GM20000 (cell line): ENCODE measurements at places on chromosomes 7 and 10.

DNA sequence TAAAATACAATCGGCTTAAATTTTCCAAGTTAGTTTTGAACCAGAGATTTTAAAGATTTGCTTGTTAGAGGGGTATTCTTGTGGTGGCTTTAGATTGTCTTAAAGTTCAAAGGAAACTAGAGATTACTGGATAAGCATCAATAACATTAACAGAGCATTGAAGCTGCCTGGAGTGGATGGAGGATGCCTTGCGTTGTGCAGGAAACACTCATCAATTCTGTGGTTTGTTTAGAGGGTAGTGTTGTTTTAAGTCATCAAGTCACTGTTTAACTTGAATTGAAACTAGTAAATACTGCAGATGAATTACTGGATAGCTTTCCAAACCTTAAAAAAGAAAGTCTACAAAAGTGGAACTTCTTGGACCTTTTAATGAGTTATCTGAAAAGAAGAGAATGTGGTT, 218.6 kb downstream of the CELF2 start:
- DNase-seq: no peak

GRCh38 chr10:132637477-132638129, 100.0 kb downstream of the INPP5A start:
- peak; percentile 89 for DNase-seq

DNA sequence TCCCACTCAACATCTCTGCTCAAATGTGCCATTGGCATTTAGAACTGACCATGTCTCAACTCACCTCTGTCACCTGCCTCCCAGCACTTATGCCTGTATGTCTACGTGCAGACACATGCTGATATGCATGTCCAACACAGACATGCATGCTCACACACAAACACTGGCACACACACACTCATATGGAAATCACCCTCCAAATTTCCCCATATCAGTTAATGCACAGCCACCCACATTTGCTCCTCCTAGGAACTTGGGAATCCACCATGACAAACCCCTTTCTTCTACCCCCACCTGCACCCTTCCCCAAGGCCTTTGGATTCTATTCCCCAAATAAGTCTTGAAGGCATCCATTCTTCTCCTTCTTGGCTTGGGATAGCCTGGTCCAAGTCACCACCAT, 4.4 kb downstream of the FAM170B start:
- no peak for DNase-seq

- DNase-seq: no peak
These were observed at the start of gene UNCX for GRCh38 chr7:1232623-1233332. Gene UNCX (plus strand): TSS chr7:1232872. CDS start chr7:1233018, 146 bp downstream.

DNA sequence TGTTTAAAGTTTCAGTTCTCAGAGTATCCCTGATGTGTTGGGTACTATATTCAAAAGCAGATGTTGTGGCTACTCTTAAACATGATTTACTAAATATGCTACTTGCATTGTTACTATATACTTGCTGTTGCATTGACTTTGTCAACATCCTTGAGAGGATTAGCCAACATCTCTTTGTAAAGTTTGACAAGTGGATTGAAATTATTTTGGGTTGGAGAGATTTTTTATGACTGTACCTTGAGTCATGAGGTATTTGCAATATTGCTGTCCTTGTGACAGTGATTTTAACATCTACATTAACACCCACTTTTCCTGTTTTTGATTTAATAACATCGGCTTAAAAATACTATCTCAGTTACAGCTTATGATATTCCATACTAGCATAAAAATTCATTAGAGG, 31.9 kb downstream of the MRC1 start:
- no peak for DNase-seq

- DNase-seq: no peak
These were observed 82.4 kb downstream of the SGMS1 start for GRCh38 chr10:50541317-50541716.

DNA sequence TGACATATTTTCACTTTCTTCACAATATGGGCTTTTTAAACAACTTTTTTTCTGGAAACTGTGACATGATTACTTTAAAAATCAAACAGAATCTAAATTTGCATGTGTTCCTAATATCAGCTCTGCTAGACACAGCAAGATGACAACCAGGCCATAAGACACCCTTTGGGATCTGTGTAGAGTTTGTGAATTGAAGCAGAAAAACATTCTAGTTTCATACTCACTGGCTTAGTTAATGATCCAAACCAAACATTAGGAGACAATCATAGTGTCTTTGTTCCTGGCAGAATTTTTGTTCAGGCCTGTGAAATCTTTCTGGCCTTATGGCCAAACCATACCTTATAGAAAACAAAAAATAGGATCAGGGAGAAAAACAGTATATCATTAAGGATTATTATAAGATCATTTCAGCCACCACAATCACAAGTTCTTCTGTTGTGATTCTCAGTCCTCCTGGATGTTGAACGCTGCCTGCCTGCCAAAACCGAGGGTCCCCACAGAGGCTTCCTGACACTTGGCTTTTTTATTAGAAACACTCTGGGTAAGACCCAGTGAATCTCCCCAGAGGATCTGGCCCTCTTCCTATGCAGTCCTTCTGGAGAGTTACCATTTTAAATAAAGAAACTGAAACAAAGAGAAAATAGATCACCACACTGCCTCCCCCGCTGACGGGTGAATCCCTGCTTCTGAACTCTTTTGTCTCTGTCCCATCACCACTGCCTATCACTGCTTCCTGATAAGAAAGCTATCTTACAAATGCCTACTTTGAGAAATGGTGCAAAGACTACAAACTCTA, 79.2 kb upstream of the PPP1R3C start:
- DNase-seq: peak; percentile 33

GRCh38 chr7:68245688-68246087, 1249.1 kb downstream of the TYW1 start:
- no peak for DNase-seq

GRCh38 chr7:50988465-50988864, 205.8 kb upstream of the GRB10 start:
- DNase-seq: no peak

DNA sequence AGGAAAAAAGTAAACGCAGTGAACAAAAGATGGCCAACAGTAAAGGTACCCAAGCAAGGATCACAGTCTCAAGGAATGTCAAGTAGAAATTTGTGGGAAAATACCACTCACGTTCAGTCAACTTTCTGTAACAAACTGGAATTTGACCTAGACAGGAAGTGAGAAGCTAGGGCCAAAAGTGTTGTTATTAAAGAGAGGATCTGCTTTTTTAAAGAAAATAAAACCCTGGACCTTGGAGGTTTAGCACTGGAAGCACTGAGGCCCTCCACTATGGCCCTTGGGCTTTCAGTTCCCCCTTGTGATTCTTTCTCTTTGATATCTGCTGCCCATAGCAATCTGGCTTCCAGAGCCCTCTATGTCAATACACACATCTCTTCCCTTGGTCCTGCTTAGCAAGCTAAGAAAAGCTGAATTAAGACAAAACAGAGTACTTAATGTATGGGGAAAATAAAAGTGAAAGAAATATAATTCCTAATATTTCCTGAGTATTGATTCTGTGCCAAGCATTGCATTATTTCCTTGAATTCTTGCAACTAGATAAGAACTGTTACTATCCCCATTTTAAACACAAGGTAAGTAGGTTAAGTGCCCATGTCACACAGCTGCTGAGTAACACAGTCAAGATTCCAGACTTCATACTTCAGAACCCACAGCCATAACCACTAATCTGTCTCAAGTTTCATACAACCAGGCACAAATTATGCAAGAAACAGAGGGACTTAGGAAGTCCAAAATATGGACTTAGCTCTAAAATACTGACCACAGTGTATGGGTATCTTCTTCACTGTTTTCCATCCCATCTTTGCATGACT, 2.6 kb upstream of the ZNF438 start:
- DNase-seq: no peak

DNA sequence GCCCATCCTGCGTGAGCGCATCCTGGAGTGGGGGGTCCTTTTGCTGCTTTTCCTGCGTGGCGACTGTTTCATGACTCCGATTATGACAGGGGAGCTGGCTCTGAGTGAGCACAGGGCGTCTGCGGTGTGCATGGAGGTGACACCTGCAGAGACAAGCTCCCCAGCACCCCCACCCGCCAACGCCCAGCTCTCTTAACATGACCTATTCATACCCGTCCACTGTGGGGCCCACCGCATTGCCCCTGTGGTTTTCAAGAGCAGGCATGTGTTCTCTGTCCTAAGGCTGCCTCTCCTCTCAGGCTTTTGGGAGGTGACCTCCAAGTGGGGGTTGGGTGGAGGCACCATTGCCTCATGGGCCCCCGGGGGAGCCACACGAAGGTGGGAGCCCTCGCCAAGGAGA, 500.7 kb downstream of the TCERG1L start:
- no peak for DNase-seq

DNA sequence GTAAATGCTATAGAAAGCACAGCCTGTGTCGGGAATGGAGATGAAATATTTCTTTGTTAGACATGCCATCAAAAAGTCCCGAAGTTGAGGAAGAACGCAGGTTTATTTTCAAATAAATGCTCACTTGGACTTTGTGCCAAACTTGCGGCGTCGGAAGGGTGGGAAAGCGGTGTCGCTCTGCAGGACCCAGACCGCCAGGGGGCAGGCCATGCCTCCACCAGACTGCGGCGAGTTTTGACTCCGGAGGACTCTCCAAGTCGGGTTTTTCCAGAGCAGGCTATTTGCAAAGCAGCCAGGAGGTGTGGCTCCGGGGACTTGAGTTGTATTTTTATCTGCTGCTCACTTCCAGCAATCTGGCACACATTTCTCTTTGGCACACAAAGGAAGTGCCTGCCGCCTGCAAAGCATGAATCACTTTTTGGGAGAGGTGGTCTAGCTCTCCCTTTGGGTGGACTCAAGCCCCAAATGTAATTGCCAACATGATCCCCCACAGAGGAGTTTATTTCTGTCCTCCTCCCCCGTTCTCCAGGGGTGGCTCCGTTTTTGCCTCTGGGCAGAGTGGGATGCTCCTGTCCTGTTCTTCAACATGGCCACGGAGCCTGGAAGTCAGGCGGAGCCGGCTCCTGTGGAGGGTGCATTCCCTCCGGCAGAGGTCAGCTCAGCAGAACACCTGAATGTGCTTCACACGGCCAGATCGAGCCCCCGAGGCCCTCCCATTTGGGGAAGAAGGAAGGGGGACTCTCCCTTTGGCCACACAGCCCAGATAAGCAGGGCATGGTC, 82.3 kb upstream of the GPR26 start:
- DNase-seq: peak; percentile 60

GRCh38 chr10:124105594-124105993, 12.2 kb upstream of the CHST15 start:
- no peak for DNase-seq

DNA sequence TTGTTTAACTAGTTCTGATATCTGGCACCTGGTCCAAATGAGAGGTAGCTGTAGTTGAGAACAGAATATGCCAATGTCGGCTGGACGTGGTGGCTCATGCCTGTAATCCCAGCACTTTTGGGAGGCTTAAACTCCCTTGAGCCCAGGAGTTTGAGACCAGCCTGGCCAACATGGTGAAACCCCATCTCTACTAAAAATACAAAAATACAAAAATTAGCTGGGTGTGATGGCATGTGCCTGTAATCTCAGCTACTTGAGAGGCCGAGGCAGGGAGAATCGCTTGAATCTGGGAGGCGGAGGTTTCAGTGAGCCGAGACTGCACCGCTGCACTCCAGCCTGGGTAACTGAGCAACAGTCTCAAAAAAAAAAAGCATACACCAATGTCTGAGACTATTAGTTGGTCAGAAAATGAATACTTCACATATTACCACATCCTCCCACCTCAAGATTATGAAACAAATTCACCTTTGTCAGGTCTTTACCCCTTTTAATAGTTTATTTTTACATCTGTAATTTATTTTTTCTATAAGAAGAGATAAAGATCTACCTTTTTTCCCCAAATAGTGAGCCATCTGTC, 38.8 kb downstream of the EPC1 start:
- no peak for DNase-seq

DNA sequence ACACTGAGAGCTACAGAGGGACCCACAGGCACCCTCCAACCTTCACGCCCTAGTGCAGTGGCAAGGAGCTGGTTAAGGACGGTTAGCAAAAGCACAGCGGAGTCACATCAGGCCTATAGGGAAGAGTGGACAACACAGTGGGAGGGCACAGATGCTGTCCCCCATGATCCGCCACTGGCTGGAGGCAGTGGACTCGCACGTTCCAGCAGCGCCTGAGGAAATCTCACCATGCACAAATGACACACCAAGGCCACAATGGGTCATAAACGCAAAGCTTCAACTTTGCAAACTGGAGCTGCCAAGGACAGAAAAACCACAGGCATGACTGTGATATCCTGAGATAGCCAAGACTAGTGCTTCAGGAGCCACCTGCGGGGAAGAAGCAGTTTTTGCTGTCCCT, 58.8 kb downstream of the GRB10 start:
- DNase-seq: no peak

GRCh38 chr7:55154096-55154495, 135.3 kb downstream of the EGFR start:
- DNase-seq: no peak

- no peak for DNase-seq
These were observed 217.1 kb upstream of the GHITM start for GRCh38 chr10:83921984-83922860.

GRCh38 chr10:74825371-74826141, 844 bp upstream of the KAT6B start:
- DNase-seq: peak; percentile 78

- DNase-seq: no peak
These were observed 106.2 kb downstream of the ITIH5 start for GRCh38 chr10:7560519-7560918.

DNA sequence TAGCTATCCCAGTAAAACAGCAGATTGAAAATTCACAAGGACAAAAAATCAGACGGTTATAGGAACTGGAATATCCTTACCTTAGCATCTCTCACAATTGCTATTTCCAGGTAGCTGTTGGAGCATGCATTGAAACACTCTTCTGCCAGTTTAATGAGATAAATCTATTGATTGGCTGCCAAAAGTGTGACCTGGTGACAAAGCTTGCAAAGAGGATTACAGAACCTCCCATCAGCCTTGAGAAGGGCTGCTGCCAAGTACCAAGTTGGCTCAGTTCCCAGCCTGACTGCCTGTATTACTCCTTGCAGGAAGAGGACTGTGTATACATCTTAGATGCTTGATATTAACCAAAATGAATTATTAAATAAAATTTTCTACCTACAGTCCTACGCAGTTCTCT, 5.1 kb downstream of the PRLHR start:
- no peak for DNase-seq

DNA sequence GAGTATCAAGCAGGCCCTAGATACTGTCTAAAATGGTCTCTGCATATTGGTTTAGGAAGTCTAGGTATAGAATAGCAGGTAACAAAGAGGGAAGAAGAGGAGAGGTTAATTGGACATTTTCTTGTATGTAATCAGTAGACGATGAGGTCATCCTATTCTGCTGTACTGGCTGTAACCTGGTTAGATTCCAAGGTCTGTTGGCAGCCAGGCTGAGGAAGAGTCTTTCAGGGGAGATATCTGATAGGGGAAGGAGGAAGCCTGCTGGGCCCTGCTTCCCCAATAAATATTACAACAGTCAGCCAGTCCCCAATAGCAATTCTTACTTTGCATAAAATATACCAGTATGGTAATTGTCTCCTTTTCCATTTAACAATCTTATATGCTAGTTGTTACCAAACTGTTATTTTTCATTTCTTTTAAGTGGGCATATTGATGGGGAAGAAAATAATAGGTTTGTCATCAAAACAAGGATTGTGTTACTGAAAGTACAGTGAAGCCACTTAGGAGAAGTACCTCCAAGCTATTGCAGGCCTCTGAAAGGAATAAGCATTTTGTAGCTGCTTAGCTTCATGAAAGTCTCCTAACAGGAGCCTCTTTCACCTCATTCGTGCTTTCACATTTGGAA, 186.4 kb downstream of the LRRC4 start:
- DNase-seq: no peak
